ENCODE measurements at places on chromosomes 16 and 17.

- no peak for DNase-seq
Measured at GRCh38 chr17:79423811-79424465, 186.9 kb downstream of the RBFOX3 start.

DNA sequence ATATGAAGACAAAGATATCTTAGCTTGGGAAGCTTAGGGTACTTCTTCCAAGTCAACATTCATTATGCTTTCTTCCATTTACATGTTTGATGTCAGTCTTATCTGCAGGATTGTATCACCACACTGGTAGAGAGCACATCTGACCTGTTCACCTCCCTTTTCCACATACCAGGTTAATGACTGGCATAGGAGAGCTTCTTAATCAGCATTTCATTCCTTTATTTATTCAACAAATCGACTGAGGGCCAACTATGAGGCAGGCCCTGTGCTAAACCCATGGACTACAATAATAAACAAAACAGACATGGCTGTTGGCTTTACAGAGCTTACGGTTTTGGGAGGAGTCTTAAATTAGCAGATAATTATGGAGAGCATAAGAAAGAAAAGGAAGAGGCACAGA is 378.1 kb upstream of the CDH11 start:
- DNase-seq, result no peak

GRCh38 chr16:50197582-50197981 is 44.5 kb downstream of the TENT4B start:
- no peak for DNase-seq

GRCh38 chr16:73426433-73427160 is 378.7 kb upstream of the ZFHX3 start:
- DNase-seq, result no peak

GRCh38 chr16:19132898-19133297 is 19.1 kb downstream of the ITPRIPL2 start:
- DNase-seq, result no peak

DNA sequence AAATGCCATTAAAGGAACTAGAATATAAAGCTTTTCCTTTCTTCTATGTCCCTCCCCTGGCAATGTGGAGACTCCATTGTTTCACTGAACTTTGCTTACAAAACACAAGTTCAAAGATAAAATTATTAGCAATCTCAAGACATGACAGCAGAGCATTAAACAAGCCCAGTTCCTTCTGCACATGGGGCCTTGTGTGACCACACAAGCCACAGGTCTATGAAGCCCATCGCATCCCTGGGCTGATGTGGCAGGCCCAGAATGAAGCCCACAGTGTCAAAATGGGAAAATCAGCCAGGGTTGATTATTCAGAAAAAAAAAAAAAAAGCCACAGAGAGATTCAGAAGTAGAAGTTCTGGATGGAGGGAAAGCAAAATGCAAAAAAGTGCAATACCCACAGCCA is 12.9 kb upstream of the SLC39A11 start:
- DNase-seq, result no peak

DNA sequence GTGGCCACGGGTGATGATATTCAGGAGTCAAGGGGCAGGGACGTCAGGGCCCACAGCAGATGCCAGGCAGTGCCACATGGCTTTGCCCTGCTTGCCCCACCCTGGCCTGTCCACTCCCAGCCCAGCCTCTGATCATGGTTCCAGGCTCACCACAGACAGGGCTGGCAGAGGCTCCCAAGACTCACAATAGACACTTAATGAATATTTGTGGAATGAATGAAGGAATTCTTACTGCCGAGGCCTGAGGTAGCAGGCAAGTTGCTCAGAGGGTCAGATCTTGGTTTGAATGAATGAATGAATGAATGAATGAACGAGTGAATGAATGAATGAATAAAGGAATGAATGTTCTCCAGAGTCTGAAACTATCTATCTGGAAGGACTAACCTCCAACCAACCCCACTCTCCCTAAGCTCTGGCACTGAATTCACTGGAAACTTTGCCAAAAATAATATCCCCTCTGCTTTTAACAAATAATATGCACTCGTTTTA is 60.9 kb downstream of the RAI1 start:
- no peak for DNase-seq

- DNase-seq, result no peak
Measured at GRCh38 chr16:22380529-22380928, 6.1 kb upstream of the CDR2 start.

- DNase-seq, result no peak
Measured at GRCh38 chr17:21283482-21284318, 811 bp upstream of the MAP2K3 start.

DNA sequence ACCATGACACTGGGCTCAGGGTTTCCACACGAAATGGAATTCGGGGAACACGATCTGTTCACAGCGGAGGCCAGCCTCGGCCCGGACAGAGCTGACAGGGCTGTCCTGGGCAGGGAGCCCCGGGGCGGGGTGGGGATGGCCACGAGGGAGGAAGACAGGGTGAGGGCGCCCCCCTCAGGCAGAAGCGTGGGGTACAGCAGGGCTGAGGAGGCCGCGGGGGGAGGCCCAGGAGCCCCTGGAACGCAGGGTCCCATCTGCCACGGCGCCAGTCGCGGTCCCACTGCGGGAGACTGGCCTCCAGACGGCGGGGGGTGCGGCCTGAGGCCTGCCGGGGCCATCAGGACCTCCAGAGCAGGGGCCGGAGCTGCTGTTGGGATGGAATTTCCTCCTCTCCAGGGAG is 75.9 kb downstream of the LMF1 start:
- DNase-seq, result no peak

Measured in neural crest cell (in vitro differentiated cells).